Activated T-helper 9 cell treated with anti-CD3 and anti-CD28 coated beads, Interleukin-2, amount 50 U/mL, for 16 hours (primary cell): ENCODE measurements at places on chromosomes 6 and 20.

DNA sequence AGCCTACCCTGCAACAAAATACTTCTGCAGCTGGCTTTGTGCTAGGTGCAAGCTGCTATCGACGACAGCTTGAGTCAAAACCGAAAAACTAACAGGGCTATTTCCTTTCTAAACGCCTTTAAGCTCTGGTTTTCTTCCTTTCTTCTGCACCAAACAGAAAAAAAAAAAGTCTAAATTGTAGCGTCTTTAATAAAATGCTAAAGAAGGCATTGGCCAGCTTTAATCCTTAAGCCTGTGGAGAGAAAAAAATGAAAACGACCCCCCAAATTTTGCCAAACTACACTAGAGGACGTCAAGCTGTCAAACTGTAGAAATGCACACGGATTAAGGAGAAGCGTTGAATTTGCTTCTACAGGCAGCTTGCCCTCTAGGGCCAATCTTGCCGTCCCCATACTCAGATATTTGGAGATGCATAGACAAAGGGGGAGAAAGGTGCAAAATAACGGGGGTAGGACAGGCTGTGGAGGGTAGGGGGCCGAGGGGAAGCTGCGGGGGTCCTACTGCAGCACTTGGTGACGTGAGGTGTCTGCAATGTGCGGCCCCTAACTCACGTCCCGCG, 1.4 kb upstream of the NRN1 start:
- DNase-seq, result no peak

DNA sequence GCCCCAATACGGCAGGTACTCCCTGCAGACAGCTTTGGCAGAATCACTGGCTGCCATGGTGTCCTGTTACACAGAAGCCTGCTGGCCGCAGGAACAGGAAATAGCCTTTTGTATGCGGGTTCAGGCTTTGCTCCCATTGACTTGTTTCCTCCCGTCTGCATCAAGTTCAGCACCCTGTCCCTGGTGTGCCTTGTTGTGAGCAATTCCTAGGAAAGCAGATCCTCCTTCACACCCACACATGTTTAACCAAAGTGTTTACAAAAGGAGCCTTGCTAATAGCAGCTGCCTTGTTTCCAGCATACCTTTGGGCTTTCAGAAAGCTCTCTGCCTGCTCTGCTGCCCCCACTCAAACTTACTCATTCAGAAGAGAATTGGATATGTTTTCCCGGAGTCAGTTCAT, 127.2 kb upstream of the SUPT3H start:
- DNase-seq, result no peak

GRCh38 chr6:111201244-111201554, 113.9 kb downstream of the SLC16A10 start:
- DNase-seq, result no peak

- DNase-seq, result no peak
Observed at GRCh38 chr20:24782801-24783630, 166.1 kb upstream of the CST7 start.

GRCh38 chr20:36120991-36121390, 33.5 kb upstream of the EPB41L1 start:
- DNase-seq, result no peak
